ENCODE measurements at places on chromosomes 7 and 10.

- no peak for DNase-seq
These were observed 5.9 kb upstream of the UPF2 start for GRCh38 chr10:12048547-12048946.

DNA sequence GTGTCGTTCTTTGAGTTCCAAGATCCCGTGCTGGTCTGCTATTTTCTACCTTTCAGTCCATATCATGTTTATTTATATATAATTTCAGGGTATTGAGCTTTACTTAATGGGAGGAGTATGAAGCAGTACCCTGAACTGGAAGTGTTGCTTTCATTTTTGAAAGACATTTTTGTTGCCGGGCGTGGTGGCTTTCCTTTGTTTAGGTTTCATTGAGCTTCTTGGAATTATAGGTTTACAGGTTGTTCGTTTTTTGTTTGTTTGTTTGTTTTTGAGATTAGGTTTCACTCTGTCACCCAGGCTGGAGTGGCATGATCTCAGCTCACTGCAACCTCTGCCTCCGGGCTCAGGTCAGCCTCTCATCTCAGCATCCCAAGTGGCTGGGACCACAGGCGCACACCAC is 7.4 kb downstream of the ZNF487 start:
- DNase-seq: no peak

GRCh38 chr7:116187400-116187799 is 22.9 kb upstream of the TES start:
- no peak for DNase-seq

GRCh38 chr7:111827863-111828504 is 265.7 kb upstream of the IMMP2L start:
- DNase-seq: no peak

DNA sequence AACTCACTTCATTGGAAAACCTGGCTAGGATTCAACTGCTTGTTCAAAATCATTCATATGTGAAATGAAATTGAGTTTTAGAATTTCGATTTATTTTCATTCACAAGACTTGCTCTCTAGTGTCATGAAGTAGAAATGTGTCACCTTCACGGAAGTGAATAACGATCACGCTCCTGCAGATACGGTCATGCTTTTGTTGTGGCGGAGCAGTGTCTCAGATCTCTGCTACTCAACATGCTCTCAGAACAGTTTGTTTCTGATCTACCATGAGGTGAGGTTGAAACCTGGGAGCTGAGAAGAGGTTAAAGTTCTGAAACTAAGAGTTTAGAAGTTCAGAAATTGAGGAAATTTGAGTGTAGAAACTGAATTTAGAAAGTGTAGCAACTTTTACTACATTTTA is 13.8 kb upstream of the PITRM1 start:
- DNase-seq: no peak

DNA sequence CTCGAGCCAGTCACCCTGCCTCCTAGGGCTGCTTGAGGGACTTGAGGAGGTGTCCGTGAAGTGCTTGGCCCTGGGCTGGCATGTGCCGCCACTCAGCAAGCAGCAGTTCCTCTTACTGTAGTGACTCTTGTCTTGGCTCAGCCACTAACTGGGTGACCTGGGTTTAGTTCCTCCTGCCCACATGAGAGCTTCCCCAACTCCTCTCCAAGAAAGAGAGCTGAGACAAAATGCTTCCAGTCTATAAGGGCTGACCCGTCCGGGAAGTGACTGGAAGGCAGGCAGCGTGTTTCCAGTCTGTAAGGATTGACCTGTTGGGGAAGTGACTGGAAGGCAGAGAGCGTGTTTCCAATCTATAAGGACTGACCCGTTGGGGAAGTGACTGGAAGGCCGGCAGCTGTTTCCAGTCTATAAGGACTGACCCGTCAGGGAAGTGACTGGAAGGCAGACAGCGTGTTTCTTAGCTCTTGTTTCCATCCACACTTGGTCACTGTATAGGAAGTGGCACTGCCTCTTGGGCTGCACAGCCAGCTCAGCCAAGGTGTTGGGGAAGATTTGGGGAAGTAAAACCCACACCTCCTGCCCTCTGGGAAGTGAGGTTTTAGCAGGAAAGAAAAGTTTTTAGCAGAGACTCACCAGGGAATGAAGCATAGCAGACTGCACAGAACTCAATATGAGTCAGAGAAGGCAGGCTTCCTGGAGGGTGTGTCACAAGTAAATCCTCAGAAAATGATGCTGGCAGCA is 53.3 kb upstream of the PPIF start:
- DNase-seq: peak; percentile 16

DNA sequence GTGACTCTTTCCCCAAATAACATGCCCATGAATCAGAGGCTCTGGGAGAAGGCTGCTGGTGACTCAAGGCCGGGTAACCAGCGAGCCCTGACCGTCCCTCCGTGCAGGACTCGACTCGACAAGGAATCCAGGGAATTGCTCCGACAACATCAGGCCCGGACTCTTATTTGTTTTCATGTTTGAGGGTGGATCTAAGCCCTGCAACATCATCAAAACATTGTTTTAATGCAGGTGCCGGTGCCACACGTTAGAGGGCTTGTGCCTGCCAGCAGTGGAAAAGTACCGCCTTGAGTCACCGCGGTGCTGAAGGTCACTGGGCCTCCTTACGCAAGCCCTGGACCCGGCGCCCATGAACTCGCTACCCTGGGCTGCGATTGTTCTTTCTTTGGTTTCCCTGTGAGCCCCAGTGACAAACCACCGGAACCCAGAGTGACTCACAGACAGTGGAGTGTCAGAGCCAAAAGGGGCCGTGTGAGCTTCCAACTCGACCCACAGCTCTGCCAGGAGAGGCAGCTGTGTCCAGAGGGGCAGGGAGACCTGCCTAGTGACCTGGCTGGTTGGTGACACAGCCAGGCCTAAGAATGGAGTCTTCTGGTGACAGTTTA is 139.4 kb upstream of the SHH start:
- no peak for DNase-seq

- no peak for DNase-seq
These were observed 254.9 kb downstream of the KIAA1217 start for GRCh38 chr10:24463611-24464426.

DNA sequence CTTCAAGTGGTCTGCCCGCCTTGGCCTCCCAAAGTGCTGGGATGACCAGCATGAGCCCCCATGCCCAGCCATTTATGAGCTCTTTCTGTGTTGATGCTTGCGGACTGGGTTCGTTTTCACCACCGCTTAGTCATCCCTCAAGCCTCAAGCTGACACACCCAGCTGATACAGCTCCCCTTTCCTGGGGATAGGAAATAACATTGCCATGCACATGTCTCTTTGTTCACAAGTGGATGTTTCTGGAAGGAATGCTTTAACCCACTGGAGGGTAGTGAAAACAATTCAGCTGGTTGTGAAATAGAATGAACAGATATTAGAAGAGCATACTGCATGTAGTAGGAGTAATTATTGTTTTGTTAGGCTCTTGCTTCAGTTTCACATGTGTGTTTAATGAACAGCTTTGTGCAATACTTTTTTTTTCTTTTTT is 8.5 kb upstream of the METTL27 start:
- peak; percentile 76 for DNase-seq

- no peak for DNase-seq
These were observed 49.5 kb upstream of the RSU1 start for GRCh38 chr10:16866541-16867275.

All from erythroblast (primary cell).